ENCODE measurements at places on chromosomes 2 and 18.

DNA sequence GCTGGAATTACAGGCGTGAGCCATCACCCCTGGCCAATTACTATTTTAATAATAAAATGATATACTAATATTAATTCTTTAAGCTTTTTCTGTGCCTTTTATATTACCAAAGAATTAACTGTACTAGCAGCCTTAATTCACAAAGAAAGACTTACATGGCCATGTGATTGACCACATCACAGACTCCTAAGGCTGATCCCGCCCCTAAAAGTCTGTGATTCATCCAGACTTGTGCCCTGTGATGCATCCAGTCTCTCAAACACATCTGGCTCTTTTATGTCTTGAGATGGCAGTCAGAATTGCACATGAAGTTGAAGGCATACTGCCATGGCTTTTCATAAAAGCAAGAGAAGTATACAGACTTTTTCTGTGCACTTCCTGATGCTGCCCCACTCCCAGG lies 91.7 kb downstream of the DTNA start:
- DNase-seq: no peak

- DNase-seq: peak; percentile 67
Observed at GRCh38 chr18:46555724-46556123, 101.3 kb downstream of the LOXHD1 start.

DNA sequence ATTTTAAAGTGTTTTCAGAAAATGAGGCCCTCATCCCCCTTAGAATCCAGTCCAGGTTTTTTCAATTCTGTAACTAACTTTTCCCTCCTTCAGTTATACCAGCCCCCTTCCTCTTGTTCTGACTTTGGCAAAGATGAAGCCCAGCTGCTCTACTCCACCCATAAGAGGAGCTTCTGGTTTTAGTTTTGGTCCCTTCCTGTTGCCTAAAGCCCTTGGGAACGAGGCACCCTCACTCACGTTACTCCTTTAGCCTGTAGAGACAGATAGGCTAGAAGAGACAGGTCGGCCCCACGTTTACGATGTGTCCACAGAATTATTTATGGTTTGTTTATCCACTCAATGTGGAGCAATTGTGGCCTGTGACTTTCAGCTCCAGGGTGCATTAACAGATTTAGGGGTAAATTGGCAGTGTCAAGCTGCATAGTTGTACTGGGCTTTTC lies 454.2 kb upstream of the TNP1 start:
- no peak for DNase-seq

GRCh38 chr18:76264876-76265250 lies 230.2 kb downstream of the ZNF516 start:
- no peak for DNase-seq

DNA sequence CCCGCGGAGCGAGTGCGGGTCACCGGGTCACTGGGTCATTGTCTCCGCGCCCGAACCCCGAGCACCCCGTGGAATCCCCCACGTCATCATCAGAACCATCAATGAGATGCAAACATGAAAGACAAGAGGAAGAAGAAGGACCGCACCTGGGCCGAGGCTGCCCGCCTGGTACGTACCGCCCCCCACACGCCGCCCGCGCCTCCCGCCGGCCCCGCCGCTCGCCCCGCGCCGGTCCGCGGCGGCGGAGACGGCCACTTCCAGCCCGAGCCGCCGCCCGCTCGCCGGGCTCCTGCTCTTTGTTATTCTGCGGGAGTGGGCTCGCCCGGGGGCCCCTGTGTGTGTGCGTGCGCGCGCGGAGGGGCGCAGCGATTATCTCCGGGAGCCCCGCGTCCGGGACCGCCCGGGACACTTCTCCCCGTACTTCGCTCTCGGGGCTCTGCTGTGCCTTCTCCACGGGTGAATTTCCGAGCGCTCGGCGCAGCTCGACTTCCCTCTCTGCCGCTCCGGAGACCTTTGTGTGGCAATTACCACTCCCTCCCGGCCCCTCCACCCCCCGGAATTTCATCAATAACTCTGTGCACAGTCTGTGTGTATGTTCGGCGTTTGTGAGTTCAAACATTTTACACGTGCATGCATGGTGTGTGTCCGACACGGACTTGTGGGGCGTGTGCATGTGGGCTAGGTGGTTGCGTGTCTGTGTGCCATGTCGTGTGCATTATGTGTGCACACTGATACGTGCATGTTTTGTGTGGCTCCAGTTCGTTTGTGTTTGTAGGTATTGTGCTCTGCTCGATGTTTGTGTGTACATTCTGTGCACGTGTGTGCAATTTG lies 714 bp downstream of the ASXL3 start:
- peak; percentile 56 for DNase-seq

DNA sequence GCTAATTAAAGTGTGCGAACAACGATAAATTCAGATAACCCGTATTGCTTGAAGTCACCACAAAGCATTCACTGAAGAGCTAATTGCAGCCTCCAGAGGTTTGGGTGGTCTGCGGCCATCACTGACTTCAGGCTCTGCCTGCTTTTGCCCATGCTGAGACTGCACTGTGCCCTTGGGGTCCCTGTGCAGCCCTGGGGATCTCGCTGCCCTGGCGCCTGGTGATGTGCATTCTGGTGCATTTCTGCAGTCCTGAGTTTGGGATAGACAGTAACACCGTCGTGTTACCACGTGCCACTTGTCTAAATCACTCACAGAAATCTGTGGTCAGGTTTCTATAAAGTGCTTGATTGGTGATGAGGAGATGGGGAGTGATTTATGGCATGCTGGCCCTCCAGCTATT lies 27.6 kb downstream of the LDLRAD4 start:
- no peak for DNase-seq

GRCh38 chr2:205776139-205776538 lies 93.8 kb downstream of the NRP2 start:
- DNase-seq: peak; percentile 70

DNA sequence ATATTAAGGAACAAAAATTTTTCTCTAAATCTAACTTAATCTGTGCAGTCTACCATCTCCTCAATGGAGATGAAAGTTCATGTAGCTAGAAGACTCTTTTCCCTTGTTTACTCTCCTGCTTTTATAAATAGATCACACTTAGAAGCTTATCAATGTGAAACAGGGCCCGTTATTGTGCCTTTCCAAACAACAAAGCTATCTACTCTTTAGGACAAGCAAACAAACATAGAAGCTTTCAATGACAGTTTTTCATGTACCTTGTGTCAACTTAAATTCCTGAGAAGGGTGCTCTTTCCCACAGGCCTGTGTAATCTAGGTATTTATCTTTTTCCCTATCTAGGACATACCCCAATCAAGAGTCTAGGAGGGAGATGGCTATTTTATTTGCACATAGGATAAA lies 247.8 kb upstream of the CWC22 start:
- DNase-seq: no peak

GRCh38 chr2:145190031-145190703 lies 670.2 kb upstream of the ZEB2 start:
- DNase-seq: no peak

DNA sequence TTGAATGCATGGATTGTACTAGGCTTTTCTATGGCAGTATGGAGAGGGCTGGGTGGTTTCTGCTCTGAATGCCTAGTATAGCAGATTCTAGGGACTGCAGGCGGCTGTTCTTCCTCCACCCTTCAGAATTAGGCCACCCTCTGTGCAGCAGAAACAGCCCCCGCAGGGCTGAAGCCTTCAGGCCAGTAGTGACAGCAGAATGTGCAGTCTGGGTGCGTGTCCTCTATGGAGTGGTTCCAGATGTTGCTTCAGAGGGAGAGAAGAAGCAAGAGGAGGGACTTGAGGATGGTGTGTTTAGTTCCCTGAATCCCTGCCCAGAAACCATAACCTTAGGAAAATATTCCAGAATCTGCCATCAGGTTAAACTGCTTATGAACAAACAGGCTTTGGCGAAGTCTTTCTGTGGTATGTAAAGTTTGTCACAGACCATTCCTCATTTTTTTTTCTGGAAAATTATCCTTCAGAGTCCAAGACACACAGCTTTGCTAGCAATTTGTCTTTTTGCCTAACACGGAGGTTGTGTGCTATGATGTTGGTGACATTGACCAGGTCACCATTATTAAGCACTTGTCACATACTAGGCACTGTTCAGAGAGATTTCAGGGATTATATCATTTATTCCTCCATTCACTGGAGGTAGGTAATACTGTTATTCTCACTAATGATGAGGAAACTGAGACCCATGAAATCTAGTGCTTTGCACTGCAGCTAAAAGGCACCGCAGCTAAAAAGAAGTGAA lies 21.1 kb downstream of the CASP10 start:
- DNase-seq: no peak
